ENCODE measurements at places on chromosomes 1 and 21.

GRCh38 chr1:114088392-114089299 is 65.0 kb downstream of the SYT6 start:
- DNase-seq = no peak

GRCh38 chr1:159005161-159005560 is 4.5 kb upstream of the IFI16 start:
- no peak for DNase-seq

DNA sequence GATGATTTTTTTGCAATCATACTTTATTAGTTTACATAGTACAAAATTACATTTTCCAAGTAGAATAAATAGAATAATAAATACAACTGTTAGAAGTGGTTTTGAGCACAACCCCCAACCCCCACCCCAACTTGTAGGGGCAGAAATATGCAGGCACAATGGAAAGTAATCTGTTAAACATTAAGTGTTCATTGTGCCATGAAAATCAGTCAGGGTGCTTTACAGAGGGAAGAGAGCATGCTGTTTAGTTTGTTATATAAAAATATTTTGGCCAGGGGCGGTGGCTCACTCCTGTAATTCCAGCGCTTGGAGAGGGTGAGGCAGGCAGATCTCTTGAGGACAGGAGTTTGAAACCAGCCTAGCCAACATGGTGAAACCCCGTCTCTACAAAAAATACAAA is 2.6 kb downstream of the OR10T2 start:
- no peak for DNase-seq

DNA sequence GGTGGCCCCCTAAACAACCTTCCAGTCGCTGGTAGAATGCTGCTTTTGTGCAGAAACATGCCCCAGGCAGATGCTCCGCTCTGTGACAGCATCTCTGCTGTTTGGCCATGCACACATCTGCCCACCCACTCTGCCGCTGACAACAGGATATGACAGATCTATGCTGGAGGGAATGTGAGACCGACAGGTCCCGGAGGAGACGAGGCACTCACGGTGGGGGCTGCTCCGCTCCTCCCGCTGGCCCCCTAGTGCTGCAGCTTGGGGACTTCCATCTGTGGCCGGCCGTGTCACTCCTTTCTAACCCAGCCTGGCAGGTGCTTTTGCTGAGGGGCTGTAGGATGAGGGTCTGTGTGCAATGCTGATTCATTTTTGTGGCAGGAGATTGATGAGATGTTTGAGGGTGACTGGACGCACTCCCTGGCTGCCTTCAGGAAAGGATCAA is 49.1 kb upstream of the DMRTB1 start:
- DNase-seq = no peak

- DNase-seq = no peak
Measured at GRCh38 chr21:43644609-43645008, 14.7 kb downstream of the HSF2BP start.

- no peak for DNase-seq
Measured at GRCh38 chr1:160400646-160401486, 502 bp downstream of the VANGL2 start.

DNA sequence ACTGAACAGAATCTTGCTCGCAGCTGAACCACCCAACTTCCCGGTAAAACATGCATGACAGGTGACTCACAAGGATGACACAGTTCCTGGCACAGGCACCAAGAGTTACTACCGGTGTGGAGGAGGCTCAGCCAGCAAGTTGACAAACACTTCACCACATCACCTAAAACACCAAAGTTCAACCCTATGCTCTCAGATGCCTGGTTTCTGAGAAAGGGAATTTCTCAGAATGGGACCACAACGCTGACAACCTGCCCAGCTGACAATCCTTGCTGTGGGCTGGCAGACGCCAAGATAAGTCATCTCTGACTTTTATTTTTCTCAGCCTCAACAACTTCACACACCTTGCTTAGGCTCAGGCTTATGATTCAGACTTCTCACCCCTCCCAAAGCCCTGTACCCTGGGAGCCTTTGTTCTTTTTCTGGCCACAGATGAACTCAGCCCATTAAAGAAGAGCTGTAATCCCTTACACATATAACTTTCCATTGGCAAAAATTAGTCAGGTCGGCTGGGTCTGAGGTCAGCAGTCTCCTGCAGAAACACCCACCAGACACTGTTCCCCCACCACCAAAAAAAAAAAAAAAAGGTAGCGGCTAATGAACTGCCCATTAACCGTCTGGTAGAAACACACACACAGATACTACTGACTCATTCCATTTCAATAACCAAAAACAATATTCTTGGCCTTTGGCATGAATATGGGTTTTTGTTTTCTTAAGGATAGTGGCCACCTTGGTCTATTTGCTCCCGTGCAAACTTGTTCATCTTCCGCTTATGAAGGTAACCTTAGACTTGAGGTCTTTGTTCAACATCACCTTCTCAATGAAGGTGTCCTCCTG is 10.8 kb upstream of the TIAM1 start:
- peak; percentile 51 for DNase-seq

DNA sequence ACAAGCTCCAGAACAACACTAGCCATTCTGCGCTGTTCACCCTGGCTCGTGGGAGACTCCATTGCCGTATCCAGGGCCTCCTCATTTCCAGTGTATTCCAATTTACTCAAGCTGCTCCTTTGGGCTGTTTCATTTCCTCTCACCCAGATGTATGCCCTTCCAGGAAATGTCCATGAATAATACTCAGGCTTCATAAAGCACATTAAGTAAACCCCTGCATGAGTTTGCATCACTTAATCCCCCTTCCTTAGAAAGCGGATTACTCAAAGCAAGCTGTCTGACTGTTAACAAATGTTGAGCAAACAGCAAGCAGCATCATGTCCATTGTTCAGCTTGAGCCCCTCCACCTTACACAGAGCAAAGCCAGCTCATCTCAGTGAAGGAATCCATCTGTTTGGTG is 403.6 kb upstream of the PBX1 start:
- no peak for DNase-seq

DNA sequence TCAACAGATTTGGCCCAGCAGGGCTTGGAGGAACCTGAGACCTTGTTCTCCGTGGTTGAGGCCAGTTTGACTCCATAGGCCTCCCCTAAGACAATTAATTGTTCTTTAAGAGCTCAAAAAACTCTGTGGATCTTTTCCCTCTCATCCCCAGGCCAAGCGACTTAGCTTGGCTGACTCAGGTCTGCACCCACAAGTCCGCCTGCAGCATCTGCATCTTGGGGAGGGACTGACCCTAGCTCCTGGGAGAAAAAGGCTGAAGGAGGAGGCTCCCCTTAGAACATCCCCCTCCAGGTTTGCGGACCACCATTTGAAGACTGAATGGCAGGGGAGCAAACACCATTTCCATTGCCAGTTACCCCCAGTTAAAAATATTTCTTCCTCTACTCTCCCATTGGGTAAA is 1.5 kb upstream of the HES2 start:
- DNase-seq = no peak

- no peak for DNase-seq
Measured at GRCh38 chr1:65266476-65266875, 42.9 kb upstream of the DNAJC6 start.

DNA sequence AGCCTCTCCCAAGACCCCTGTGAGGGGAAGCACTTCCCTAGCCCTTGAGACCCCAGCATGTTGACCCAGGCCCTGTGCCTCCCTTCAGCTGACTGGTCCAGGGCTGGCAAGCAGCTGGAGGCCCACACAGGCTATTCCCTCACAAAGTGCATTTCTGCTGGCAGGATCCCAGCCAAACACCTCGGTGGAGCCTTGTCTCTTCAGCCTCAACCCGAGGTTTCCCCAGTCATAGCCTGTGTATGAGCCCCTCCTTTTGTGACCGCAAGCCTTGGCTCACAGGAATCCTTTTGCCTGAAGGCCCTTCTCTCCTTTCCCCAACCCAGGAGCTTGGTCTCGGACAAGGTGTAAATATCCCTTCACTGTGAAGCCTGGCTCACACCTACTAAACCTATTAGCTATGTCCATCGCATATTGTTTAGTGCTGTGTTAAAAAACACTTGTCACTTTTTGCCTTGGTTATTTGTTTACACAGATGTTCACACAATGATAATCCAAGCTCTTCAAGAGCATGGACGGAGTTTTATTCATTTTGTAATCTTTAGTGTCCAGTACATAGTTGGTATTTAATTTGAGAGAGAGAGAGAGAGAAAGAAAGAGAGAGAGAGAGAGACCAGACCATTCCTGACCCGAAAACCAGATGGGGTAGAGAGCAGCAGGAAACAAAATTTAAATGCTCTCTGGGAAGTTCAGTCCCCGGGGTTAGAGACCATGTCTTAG is 8.5 kb upstream of the CD247 start:
- DNase-seq = no peak

GRCh38 chr1:11979028-11979850 is 1.0 kb upstream of the MFN2 start:
- no peak for DNase-seq

Measured in T-helper 2 cell (primary cell).